ENCODE measurements at places on chromosomes 2 and 18.

DNA sequence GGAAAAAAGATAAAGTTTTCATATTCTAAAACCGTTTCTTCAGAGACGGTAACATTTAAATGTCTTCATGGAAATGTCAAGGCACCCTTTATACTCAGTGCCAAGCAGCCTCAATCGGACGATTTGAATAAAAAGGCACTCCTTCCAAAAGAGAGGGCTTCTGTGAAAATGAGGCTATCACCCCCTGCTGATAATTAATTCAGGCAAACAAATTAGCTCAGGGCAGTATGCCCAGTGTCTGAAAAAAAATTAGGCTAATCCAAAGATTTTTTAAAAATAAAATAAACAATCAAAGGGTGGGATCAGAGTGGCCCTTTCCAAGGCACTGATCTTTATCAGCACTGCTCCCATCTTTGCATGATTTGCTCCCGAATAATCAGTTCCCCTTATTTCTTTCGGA, 151.0 kb upstream of the PID1 start:
- no peak for DNase-seq

GRCh38 chr2:8538531-8538930, 143.3 kb upstream of the ID2 start:
- DNase-seq: no peak

GRCh38 chr2:177529166-177529565, 136.6 kb downstream of the AGPS start:
- DNase-seq: no peak

GRCh38 chr2:43818761-43819160, 19.9 kb downstream of the ABCG5 start:
- peak; percentile 68 for DNase-seq

DNA sequence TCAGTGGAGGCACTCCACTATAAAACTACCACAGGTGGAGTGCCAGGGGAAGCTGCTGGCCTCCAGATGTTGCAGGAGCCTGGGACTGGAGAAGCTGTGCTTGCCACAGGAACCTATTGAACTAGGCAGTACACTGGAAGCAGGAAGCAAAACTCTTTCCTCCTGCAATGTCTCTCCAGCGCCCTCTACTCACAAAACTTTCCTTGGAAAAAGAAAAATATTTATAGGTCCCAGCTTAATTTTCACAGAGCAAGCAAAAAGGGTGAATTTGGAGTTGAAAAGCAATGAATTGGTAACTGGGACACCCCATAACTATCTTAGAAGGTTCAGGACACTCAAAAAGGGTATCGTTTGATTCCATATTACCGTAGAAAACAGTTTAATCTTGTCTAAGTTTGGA, 33.2 kb upstream of the REEP1 start:
- no peak for DNase-seq

GRCh38 chr2:195756218-195756942, 99.4 kb downstream of the SLC39A10 start:
- DNase-seq: no peak

DNA sequence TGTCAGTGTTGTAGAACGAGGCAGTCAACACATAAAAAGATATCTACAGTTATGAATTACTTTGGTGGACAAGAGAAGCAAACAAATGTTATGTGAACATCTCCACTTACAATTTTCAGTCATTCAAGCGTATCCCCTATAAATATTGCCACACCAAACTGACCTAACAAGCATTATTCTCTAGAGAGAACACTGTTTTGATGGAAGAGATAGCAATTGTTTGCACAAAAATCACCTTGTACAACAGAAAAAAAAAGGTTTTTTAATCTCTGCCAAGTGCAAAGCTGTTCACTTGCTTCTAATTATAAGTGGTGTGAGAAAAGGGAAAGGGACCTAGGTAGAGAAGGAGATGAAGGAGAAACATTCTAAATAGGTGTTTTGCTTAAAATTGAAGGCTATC, 33.8 kb downstream of the PID1 start:
- DNase-seq: no peak

DNA sequence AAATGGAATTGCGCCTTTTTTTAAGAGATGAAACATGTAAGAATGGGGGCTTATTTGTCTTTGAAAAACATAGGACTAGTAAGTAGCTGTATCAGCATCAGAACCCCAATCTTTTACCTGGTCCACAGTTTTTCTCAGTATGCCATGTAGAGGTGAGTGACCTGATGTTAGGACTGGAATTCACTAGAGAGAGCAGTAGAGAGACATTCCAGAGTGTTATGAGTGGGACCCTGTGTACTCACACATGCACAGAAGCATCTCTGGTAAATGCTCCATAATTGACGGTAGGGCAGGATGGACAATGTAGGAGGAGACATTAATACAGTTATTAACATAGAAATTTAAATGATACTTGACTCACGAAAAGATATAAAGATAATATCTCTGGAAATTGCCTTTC, 1.4 kb upstream of the GALNT13 start:
- DNase-seq: no peak

DNA sequence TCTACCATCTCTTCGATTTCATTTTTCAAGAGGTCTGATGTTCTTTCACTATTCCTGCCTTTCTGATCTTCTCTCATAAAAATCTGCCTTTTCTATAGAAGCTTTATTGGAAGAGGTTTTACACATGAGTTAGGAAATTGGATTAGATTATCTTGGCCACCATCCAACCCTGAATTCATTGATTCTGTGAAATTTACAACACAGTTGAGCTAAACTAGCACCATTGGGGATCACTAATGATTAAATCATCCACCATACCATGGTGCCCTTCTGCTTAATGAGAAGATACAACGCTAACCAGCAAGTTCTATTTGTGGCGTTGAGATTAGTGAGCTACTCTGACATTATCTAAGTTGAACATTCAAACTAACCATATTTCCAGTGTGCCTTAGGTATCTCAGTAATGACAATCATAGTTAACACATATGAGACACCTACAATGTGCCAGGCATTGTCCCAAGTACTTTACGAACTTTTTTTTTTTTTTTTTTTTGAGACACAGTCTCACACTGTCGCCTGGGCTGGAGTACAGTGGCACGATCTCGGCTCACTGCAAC, 17.3 kb upstream of the LBH start:
- DNase-seq: no peak

DNA sequence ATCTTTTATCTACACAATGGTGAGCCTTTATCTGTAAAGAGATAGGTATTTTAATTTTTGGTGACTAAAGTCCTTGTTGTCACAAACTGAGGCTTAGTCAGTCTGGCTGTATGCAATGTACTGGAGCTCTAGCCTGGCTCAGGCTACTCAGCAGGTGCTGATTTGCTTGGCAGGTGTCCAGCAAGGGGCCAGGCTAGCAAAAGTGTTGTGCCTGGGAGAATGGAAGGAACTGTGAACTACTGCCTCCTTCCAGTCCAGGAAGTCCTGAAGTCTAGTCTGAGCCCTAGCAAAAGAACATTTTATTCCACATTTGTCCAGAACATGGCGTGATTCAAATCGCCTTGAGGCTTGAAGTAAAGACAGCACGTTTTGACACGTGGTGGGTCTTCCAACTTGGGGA, 260.5 kb downstream of the CCDC85A start:
- DNase-seq: no peak

DNA sequence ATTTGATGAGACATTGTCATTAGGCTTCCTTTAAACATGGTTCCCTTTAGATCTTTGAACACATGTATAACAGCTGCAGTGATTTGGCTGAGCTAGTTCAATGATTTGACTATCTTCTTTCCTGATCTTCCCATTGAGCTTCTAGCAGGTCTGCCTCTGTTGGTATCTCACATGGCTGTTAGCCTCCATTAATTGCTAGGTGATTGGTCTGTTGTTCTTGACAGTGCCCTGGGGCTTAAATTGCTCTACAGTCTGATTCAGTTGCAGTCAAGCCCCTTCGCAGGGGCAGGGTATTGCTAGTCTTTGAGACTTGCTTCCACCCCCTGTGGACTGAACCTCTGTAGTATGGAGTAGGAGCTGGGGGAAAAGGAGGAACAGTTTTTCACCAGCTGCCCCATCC, 24.1 kb downstream of the SKA1 start:
- no peak for DNase-seq

GRCh38 chr2:239396881-239397681, 3.7 kb downstream of the HDAC4 start:
- no peak for DNase-seq

Data from HL-60 (cell line).